GM23338 (cell line): ENCODE measurements at places on chromosomes 2 and 18. TPM values are rescaled to one million over a fixed set of nuclear protein-coding genes. Genes with fewer than 3 reads are reported as not detected.

Gene PJVK
- total RNA-seq: 2.1 and 3.0 TPM in 2 replicates

Gene AMER3
- total RNA-seq: 0.49 and 0.62 TPM in 2 replicates

Gene TMEM247
- not detected in 2 replicates for total RNA-seq

- DNase-seq: no peak
Measured at GRCh38 chr2:119484834-119485233, 39.4 kb downstream of the SCTR start.

DNA sequence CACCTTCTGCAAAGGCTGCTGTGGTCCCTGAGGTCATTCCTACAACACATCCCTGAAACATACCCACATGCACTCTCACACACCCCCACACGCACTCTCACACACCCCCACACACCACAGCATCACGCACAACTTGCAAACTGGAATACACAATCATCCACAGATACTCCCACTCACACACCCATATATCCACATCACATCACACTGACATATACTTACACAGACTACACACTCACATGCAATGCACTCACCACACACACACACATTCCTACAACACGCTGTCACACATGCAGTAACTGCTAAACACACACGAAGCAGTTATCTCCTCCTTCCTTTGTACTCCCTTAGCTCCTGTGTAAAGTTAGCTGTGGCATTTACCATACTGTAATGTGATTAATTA, 57.1 kb upstream of the PKDCC start:
- DNase-seq: no peak

GRCh38 chr2:219286436-219287115, 7.4 kb downstream of the DNAJB2 start:
- DNase-seq: peak; percentile 37
